Brain microvascular endothelial cell (primary cell): ENCODE measurements at places on chromosomes 4 and X.
A peak's percentile ranks its signal among the peaks of the same experiment; 100 is the strongest.

DNA sequence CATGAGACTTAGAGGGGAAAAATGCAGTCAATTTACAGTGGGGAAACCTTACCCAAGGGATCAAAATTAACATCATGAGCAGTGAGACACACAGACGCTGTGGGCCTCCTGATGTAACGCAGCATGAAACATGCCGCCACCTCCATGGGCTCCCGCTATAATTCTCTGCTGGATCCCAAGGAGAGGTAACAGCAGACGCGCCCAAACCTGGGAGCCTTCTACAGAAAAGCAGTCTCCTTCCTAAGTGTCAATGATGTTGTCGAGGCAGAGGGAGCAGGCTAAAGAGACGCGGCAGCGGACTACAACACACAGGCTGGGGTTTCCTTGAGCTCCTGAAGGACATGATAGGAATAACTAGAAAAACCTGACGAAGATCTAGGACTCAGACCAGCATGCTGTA lies 142.3 kb downstream of the AFAP1 start:
- DNase-seq: no peak

DNA sequence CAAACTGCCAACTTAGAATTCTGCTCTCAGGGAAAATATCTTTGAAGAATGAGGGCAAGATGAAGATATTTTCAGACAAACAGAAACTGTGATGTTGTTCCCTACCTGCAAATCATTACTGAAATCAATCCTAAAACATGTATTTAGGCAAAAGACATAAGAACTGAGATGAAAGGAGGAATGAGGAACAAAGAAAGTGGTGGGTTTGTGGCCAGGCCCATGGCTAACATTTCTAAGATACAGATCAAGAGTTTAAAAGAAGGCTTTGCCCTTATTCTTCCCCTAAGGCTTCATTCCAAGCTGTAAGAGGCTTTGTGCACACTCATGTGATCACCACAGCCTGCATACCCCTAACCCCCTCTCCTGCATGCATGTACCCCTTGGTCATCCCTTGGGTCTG lies 46.5 kb downstream of the ADGRG2 start:
- DNase-seq: no peak

GRCh38 chr4:11418610-11419009 lies 10.1 kb downstream of the HS3ST1 start:
- DNase-seq: no peak

- no peak for DNase-seq
These were observed 7.4 kb downstream of the ZNF81 start for GRCh38 chrX:47844117-47844516.

- no peak for DNase-seq
These were observed 168.5 kb upstream of the DMD start for GRCh38 chrX:33379839-33380238.

GRCh38 chrX:39856472-39857121 lies 241.2 kb downstream of the BCOR start:
- no peak for DNase-seq

- no peak for DNase-seq
These were observed 87.8 kb downstream of the WFS1 start for GRCh38 chr4:6357476-6357875.

GRCh38 chrX:56499372-56499771 lies 64.1 kb upstream of the UBQLN2 start:
- no peak for DNase-seq

- DNase-seq: no peak
These were observed 162.6 kb downstream of the MAB21L2 start for GRCh38 chr4:150744570-150744969.

DNA sequence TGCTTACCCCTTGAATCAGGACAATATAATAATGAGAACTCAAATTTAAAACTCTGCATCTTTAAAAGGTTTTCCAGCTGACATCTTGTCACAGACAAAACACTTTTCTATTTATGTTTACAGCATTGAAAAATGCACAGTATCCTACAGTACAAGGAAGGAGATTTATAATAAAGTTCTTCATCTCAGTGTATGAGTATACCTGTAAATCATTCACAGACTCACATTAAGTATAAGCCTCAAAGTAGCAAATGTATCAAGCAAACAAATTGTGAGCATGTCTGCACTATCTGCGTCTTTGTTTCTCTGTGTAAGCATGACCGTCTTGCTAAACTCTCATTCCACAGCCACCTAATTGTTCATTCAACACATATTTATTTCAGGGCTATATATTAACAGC lies 52.8 kb downstream of the PPP1R2C start:
- no peak for DNase-seq

- DNase-seq: no peak
These were observed 18.0 kb downstream of the HHIP start for GRCh38 chr4:144663834-144664475.

DNA sequence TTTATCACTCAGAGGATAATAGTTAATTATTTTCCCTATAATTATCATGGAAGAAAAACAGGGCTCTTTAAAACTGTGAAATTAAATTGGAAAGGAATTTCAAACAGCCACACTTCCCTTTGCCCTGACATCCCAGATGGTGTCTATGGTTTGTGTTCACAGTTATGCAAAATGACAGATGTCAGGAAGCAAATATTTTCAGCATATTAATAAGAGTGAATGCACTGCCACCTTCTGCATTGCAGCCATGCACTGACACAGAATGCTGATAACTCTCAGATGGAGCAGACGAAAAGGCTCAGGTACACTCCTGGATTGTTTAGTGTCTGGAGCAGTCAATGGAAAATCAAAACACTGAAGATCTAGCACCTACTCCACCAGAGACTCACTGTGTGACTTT lies 57.6 kb downstream of the RWDD4 start:
- DNase-seq: no peak

DNA sequence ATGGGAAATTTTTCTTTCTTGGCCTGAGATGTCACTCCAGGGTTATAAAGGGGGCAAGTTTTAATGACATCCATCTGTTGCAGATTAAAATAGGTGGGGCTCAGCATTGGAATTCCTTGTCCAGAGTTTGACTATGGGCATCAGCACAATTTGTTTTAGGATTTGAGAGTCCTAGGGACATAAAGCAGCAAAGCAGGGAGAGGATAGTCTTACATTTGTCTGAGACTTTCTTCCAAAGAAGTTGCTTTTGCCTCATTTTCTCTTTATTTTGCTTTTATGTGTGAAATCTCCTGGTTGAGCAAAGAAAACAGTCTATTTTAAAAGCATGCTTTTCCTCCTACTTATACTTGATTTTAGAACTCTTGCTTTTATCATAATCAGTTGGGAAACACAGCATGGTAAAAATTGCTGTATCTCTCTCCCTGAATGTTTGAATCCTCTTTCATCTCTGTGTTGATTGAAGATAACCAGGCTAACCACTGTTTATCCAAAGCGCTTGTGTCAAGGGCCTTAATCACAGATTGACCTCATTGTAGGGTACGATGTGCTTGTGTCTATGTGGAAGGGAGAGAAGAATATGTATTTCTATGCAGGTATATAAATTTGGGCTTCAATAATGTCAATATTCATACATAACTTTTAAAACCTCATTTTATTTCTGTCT lies 121.5 kb downstream of the ANK2 start:
- DNase-seq: no peak

DNA sequence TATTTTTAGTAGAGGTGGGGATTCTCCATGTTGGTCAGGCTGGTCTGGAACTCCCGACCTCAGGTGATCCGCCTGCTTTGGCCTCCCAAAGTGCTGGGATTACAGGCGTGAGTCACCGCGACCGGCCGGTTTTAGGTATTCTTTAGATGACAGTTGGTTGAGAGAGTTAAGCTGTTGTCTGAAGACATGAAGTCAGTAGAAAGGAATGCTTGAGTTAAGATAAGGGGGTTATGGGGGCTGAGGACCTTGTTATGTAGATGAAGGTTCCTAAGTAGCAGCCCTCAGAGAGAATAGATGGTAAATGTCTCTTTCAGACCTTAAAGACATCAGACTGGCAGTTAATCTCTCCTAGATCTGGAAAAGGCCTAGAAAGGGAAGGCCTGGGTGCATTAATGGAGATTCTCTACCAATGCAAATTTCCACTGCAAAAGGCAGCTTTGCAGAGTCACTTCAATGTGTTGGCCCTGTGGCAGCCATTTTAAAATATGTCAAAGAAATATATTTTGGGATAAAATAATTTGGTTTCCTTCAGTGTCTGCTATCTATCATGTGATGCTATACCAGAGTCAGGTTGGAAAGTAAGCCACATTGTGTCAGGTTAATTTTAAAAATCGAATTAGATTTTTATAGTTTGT lies 6.4 kb upstream of the ZNF674 start:
- DNase-seq: peak; percentile 77

- DNase-seq: peak; percentile 24
These were observed 3.4 kb downstream of the SAT1 start for GRCh38 chrX:23786268-23786815.

- DNase-seq: no peak
These were observed 10.3 kb downstream of the PLCXD1 start for GRCh38 chrX:291411-291901.

GRCh38 chr4:137510557-137511265 lies 21.6 kb downstream of the PCDH18 start:
- peak; percentile 88 for DNase-seq

DNA sequence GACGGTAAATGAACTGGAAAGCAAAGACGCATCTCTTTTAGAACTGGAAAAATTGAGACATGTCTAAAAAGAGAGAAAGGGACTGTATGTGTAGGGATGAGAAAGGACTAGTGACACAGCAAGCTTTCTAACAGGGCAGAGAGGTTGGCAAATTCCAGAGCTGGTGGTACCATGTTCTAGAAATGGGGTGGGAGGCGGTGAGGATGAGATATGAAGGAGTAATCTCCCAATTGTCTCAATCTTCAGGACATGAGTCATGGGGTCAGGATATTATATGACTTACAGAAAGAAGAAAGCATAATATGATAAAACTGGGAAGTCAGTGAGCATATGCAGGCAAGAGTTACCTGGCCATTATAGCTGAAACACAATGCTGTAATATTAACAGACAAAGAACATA lies 14.2 kb downstream of the TAB3 start:
- no peak for DNase-seq

GRCh38 chrX:20300822-20301221 lies 34.1 kb upstream of the RPS6KA3 start:
- DNase-seq: no peak

DNA sequence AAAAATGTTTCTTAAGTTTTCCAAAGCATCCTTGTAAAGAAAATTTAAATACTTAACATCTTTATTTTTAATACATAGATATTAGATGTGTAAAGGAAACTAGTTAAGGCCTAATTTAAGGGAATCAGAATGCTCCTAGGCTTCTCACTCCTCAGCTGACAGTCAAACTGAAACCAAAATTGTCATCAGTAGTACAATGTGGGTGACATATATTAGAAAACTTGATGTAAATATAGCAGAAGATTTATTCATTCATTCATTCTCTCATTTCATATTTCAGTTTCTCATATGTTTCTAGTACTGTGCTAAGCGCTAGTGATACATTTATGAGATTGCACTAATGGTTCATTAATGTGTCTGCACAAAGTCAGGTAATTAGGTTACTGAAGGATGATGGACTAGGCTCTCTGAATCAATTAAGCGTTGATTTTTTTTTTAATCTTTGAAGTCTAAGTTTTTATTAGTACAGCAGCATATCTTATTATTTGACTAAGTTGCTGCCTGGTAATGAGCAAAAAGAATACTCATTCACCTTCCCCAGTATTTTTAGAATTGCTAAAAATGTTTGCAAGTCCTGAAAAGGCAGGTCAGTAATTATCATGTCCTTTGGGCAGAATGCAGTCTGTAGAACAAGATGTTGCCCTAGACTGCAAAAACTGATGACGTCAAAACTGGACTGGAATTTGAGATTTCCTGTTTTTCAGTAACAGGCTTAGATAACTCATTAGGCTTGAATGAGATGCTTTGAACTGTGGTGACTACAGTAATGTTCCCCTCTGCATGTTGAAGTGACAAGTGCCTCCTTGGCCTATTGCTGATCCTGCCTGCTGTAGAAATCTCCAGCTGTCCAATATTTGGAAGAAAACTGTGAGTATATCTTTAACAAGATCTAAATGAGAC lies 128.7 kb downstream of the ARHGAP24 start:
- DNase-seq: peak; percentile 34

DNA sequence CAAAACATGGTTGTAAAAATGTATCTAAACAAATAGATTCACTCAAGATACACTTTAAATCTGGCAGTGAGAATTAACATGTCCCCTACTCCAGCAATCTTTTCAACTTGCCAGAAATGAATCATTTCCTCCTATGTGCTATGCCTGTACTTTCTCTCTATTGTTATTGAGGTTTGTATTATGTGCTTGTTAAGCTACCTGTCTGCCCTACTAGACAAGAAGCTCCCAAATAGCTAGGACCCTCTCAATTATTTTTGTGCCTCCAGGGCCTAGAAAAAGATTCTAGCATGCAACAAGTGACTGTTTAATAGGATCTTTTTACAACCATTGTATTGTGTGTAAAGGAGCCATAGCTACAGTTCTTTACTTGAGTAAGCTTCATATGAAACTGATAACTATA lies 3.5 kb upstream of the SAP30 start:
- DNase-seq: no peak

- peak; percentile 61 for DNase-seq
These were observed 20.3 kb downstream of the UBA6 start for GRCh38 chr4:67680581-67681222.

- no peak for DNase-seq
These were observed 201.1 kb upstream of the MBNL3 start for GRCh38 chrX:132689612-132690563.

DNA sequence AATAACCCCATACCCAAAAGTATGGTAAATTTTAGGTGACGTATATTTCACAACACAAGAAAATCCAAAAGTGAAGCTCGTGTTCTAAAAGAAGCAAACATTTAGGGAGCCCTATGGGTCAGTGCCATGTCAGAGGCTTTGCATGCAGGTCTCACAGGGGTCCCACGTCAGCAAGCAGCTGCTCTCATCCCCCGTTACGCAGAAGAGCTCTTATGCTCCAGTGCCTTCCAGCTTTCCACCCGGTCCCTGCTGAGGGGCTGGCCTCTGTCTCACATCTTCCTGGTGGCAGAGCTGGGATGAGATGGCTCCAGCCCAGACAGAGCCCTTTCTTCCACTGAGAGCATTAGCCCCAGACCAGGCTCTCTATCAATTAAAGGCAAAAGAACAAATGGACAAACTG lies 82.0 kb downstream of the IRF2 start:
- DNase-seq: no peak

GRCh38 chrX:33211356-33212260 lies at the start of gene DMD:
TSS of gene DMD (minus strand) at chrX:33211549. CDS start at chrX:33211312, 237 bp downstream.
- peak; percentile 89 for DNase-seq

GRCh38 chr4:146333187-146333894 lies 119.0 kb downstream of the REELD1 start:
- peak; percentile 45 for DNase-seq
